Activated T-cell treated with anti-CD3 and anti-CD28 coated beads, Interleukin-2, amount 50 U/mL, for 1 hour (primary cell): ENCODE measurements at places on chromosomes 1 and 21.

GRCh38 chr1:165824269-165824643 is 3.2 kb upstream of the UCK2 start:
- no peak for DNase-seq

DNA sequence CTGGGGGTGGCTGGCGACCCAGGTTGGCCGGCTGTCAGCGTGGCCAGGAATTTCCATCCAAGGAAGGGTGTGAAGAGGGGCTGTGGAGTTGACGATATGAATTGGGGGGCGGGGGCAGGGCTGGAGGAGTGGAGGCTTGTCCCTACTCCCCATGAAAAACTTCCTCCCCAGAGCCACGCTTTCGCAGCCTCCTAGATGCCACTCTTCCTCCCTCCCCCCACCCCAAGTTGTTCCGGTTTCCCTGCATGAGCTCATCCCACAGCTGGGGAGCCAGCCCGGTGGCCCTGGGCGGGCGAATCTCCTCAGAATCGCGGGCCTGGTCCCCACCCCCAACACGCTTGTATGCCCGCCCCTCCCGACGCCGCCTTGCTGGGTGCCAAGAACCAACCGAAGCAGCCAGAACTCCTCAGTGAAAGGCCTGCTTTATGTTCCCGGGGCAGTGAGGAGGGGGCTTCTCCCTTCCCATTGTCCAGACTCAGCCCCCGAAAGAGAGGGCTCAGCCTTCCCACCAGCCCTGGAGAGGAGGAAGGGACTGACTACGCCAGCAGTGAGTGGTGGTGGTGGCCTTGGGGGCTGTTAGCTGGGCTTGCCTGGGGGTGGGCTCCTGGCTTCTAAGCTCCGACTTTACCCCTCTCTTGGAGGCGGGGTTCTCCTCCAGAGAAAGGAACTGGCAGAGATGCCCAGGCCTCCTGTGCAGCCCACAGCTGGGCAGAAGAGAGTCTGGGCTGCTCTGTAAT is 1.8 kb upstream of the CSMD2 start:
- DNase-seq = no peak

DNA sequence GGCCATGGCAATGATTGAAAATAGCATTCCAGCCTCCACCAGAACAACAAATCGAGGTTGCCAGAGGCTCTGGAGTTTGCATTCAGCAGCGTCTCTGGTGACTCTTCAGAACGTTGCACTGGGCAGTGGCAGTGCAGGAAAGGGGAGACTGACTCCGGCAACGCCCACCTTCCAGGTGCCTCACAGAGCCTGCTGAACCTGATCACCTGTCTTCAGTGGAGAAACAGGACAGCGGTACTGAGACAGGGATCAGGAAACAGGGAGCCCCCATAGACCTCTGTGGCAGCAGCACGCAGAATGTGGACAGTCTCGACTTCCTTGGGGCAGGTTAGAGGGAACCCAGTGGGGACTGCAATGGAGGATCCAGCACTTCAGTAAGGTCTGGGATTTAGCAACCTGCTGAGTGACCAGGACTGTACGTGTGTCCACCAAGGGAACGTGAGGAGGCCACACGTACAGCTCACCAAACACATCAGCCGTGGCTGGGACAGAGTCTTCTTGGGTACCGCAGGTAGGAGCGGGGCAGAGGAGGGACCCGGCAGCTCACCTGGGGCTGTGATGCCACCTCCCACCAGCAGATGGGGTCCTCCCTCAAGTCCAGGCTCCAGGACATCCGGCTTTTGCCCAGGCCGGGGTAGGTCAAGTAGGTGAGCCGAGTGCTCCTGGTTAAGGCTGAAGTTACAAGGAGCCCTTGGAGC is 128.6 kb downstream of the PRDM2 start:
- DNase-seq = peak; percentile 42

DNA sequence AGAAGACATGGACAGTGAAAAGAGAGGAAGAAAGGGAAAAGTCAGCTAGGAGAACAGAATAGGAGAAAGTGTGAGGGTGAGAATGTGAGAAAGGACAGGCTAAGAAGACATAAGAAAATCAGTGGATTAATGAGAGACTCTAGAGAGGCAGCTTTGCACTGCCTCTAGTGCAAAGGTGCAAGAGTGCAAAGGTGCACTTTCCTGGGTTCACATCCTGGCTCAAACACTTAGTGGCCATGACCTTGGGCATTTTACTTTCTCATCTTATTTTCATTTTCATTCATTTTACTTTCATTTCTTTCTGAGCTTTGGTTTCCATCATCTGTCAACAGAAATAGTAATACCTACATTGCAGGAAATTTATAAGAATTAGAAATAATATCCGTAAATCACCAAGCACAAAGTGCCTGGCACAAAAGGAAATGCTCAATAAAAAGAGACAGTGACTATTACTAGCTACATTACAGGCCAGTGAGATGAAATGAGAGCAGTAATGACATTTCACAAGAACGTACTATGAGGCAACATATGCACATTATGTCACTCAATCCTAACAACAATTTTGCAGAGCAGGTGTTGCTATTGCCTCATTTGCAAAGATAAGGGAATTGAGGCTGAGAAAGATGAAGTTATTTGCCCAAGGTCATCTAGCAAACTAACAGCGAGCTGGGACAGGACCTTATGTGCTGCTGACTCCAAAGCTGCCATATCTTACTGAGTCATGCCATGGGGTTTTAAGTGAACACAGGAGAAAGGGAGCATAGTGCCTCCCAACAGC is 107.0 kb upstream of the TLR5 start:
- no peak for DNase-seq

DNA sequence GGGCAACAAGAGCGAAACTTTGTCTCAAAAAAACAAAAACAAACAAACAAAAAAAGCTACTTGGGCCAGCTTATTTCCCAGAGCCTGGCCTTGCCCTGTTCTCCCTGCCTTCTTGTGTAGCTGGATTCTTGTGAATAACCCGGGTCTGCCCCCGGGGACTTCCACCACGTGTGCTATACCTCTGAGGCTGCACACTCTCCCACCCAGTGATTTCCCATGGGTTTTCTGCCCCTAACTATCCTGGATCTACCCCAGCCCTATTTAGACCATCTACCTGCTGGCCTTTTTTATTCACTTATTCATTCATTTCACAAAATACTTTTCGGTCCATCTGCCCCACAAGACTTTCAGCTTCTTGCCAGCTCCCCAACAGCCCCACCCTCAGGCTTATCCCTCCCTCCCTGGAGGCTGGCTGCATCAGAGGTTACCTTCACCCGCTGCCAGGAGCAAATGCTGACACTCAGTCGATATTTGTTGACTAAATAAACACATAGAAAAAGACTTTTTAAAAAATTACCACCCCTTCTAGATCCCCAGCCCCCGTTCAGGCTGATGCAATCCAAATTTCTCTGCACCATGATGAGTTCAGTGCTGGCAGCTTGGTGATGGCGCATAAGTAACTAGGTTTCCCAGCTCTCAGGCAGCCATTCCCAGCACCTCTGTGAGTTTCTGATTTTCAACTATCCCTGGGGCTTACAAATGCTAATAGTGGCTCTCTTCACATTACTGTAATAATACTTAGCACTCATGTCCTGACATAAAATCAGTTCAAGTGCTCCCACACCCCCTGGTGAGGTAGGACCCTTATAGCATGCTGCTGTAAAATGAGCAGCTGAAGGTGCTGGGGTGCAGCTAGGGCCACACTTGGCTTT is 30.7 kb upstream of the TARBP1 start:
- no peak for DNase-seq

DNA sequence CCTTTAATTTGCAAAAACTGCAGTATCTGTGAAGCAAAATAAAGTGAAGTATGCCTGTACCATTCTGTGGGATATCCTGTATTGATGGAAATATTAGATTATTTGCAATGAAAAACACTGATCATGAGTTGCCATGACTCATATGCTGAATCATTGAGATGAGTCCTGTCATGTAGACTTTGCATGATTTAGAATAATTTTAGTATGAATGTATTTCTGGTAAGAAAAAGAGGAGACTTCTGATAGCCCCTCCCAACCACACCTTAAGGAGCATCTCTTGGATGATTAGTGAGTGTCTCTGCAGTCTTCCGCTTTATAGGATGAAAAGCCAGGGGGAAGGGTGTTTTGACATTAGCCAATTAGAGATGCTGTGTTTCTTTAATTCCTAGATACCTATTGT is 55.2 kb upstream of the PTGS2 start:
- no peak for DNase-seq

DNA sequence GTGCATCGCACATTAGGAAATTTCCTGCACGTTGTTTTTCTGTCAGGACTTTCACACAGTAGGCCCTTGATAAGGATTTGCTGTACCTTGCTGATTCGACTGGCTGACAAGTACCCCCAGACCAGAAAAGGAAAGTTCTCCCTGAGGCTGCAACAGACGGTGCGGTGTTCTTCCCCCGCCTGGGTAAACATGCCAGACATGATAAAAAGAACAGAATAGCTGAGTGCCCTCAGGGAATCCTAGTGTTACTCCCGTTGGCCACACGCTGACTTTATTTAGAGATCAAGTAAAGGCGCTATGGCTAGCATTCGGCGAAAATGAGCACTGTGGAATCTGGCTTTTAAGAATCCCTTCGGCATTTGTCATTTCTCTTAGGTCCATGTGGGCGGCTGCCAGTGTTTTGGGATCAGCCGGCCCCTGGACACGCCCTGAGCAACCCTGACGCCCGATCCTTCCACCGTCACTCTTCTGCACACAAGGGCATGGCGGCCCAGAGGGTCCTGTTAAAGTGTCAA is 607.7 kb downstream of the KIF26B start:
- no peak for DNase-seq

DNA sequence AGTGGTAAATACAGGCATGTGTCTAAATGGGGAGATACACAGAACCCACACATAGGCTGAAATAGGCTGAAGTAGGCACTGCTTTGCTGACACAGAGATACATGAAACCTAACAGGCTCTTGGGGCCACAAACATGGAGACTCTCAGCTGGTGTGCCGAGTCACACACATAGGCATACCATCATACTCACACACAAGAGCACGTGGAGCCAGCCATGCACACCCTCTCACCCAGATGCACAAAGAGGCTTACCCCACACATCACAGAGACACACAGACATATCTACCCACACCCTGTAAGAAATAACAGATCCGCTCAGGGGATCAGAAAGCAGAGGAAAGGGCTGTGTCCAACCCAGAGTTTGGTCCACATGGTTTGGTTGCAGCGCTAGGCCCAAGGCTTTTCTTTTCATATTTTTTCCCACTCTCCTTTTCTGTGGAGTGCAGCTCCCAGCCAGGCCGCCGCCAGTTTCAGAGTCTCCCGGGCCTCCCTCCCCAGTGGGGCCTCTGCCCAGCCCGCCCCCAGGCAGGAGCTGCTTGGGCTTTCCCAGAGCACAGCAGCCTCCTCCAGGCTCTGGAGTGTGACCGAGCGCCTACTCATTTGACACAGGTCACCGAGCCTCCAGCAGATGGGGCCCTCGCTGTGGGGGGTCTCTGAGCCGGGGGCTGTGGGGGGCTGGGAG is 3.9 kb upstream of the POU3F1 start:
- no peak for DNase-seq

DNA sequence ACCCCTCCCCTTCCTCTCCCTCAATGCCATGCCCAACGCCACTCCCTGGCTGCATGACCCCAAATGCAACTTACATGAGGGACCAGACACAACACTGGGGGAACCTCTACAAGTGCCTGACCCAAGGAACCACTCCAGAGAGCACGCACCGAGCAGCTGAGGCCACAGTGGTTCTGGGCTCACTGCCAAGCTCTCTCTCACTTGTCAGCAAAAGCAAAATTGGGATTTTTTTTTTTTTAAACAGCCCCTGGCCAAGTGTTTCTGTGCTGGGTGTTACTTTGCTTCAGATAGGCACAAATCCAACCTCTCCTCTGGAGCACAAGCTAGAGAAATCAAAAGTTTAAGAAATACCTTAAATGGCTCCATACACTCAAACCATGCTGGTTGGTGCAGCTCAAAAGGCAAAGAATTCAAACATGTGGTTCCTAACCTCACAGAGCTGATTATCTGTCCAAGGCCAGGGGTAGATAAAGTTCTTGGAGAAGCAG is 363.0 kb downstream of the SETD4 start:
- no peak for DNase-seq

GRCh38 chr1:179925922-179926849 is 28.4 kb upstream of the CEP350 start:
- no peak for DNase-seq
